ENCODE measurements at places on chromosomes 7 and 10. TPM values are rescaled to one million over a fixed set of nuclear protein-coding genes. Genes with fewer than 3 reads are reported as not detected.

DNA sequence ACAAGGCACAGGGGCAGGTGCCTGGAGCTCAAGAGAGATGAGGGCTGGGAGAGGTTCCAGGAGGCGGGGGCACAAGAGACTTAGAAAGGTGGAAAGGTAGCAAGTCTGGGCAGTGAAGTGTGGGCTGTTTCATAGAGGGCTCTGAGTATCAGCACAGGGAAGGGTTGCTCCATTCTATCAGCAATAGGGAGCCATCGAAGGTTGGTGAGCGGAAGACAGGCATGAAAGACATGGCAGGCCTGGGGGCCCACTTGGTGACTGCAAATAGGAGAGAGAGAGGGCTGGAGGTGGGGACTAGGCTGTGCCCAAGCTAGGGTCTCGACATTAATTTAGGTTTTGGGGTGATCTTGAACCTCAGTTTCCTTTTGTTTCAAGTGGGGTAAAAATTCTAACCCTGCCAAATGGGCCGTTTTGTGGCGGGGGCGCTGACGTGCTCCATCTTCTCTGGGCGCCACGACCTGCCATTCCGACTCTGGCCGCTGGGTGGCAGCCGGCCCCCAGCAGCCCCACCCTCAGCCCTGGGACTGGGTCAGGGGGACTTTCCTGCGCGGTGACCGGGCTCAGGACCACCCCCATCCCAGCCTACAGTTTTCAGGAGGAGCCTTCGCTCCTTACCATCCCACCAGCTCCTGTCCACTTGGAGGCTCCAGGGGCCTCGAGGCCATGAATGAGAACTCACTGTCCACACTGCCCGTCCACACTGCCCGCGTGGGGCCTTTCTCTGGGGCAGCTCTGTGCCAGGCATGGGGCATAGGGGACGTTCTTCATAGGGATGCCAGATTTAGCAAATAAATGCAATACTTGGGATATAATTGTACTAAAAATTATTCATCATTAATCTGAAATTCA is 37.2 kb upstream of the PCBD1 start:
- DNase-seq: peak; percentile 39

The RNF32 gene
- 0.75 TPM for total RNA-seq

DNA sequence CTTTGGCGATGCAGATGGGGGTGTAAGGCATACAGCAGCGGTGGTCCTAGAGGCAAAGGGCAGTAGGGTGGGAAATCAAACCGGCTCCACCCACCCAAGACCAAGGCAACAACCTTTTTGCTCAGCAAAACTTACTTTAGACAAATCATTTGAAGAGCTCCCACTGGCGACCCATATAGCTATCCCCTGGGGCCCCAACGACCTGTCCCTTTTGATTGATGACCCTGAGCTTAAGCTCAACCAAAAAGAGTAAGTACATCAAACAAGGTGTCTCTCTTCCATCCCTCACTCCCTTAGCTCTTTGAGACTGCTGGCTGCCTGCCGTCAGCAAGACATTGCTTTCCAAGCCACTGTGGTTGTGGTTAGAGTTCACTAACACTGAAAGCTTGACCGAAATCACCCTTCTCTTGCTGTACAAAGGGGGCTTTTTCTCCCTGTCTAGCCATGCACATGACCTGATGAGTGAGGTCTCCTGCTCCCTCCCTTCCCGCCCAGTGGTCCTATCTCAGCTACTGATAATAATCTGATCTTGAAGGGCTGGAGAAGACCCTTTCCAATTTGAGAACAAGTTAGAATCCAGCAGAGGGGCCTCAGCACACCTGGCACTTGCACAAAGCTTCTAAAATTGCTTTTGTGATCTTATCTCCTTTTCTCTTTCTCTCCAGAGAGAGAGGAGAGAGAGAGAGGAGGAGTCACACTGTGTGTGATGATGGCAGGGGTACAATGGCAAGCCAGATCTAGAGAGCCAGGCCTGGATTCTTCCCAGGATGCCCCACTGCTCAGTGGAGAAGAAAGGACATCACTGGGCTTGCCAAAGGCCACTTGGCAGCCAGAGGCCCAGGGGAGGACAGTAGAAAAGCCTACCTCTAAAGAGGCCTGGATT is 42.2 kb downstream of the XPNPEP1 start:
- DNase-seq: no peak

- no peak for DNase-seq
Observed at GRCh38 chr7:17745610-17746009, 194.7 kb downstream of the SNX13 start.

DNA sequence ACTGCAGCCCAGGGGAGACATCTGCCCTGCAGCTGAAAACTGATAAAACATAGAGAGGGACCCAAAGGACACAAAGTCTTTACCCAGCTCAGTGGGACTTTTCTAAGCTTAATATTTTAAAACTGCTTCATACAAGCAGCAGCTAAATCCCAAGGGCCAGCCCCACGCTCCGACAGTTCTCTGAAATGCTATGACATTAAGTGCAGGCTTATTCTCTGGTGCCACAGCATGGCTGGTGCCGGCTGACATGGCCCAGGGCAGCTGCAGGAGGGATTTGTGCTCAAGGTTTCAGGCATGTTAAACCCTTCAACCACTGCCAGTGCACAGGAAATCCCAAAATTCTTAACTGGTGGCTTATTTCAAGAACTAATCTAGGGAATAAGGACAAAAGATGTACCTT is 170.9 kb downstream of the PARD3 start:
- no peak for DNase-seq

- DNase-seq: no peak
Observed at GRCh38 chr7:44515590-44516268, 25.3 kb upstream of the NUDCD3 start.

- DNase-seq: no peak
Observed at GRCh38 chr7:17099083-17099973, 199.1 kb upstream of the AHR start.

- DNase-seq: no peak
Observed at GRCh38 chr7:6444516-6445269, 3.1 kb downstream of the DAGLB start.

- no peak for DNase-seq
Observed at GRCh38 chr10:32265756-32266155, 81.2 kb downstream of the EPC1 start.

Data from muscle of leg (tissue), 16 donors.